Endodermal cell (in vitro differentiated cells): ENCODE measurements at places on chromosomes 12 and 14.
A peak's percentile ranks its signal among the peaks of the same experiment; 100 is the strongest.

- DNase-seq, result no peak
Observed at GRCh38 chr14:60171690-60172089, 6.5 kb upstream of the DHRS7 start.

DNA sequence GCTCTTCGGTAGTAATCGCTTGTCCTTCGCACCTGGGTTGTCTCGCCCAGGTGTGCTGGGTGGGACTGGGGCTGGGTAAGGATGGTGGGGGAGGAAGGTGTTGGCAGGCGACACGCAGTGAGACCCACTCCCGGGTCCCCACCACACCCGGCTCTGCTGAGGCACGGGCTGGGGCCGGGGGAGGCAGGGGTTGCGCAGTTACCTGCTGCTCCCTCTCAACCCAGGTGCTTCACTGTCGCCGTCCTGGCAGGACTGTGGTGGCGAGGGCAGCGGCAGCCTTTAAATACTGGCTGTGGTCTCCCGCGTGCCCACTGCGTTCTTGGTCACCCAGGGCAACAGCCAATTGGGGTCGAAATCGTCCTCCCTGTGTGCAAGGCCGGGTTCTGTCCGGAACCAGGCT lies at the start of gene CCER1:
TSS of gene CCER1 (minus strand) at position 256 of the 400 bp plus-strand sequence. CDS start 434 bp downstream, outside the sequence.
- DNase-seq, result peak; percentile 39

GRCh38 chr14:34436118-34436905 lies 25.7 kb downstream of the SPTSSA start:
- no peak for DNase-seq

DNA sequence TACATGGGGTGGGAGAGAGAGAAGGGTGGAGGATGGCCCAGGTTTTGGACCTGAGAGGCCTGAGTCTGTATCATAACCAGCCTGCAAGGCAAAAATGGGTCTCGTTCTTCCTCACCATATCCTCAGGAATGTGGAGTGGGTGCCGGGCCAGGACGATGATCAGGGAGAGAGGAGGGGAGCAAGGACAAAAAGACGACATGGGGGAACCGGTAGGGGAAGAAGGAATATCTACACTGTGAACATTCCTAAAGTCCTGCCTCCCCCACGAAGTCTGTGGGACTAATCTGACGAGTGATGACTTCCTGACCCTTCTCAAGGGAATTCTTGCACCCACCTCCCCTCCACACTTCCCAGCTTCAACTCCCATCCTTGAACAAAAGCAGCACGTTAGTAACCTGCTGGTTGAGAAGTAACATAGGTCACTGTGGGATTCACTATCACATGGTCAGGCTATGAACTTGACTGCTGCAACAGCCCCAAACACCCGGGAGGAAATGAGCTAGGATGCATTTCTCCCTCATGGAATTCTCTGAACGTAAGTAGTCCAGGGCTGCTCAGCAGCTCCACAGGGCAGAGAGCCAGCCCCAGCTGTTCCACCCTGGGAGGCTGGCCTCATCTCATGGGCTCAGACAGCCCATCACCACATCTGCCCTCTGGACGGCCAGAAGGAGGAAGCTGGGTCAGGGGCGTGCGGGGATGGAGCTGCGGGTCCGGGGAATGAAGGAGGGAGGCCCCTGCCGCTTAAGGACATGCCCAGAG lies 36.8 kb upstream of the VWF start:
- DNase-seq, result no peak

DNA sequence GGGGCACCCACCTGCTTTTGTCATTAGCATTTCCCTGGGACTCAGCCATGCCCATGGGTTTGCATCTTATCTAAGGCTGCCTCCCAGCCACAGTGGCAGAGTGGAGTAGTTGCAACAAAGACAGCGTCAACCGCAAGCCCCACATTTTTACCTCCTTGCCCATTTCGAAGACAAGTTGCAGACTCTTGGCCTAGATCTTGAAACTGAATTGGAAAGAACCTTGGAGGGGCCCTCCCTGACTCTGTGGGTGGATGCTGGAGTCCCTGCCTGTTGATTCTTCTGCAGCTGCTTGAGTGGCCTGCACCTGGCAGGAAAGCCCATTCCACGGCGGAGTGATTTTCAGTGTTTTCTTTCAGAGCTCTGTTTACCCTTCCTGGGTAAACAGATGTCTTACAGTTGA lies 309.0 kb downstream of the VRK1 start:
- no peak for DNase-seq

GRCh38 chr12:30936036-30936435 lies 9.5 kb downstream of the TSPAN11 start:
- DNase-seq, result peak; percentile 10

- DNase-seq, result no peak
Observed at GRCh38 chr14:44494137-44494536, 12.9 kb downstream of the FSCB start.

- no peak for DNase-seq
Observed at GRCh38 chr12:52331833-52332232, 10.6 kb upstream of the KRT83 start.

DNA sequence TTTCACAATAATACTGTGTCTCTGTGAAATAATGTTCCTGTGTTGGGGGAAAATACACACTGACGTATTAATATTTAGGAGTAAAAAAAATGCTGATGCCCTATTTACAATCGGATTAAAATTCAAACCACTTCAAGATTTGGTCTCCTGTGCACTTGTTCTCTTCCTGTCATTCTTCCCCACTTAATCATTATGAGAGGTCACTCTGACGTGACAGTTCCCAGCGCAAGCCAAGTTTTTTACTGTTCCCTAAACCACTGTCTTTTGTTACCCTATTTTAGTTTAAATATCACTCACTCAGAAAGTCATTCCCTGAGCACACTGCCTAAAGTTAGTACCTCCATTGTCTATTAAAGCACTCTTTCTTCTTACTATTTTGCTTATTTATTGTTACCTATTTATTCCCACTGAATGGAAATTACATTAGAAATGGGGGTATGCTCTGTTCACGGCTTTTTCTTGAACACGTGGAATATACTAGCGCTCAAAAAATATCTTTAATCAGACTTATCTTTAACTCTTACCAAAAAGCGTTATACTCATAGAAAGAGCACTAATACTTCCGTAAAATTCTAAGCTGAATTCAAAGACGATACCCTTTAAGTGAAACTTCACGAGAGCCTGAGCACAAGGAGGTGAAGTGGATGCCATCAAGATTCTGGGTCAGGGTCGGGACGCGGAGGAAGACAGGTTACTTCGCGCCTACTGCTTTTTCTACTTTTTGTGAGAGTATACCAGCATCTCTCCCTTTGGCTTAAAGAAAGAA lies 670 bp upstream of the PSMA3 start:
- no peak for DNase-seq
